Posterior vena cava (tissue), 2 donors: ENCODE measurements at places on chromosomes 1 and 21. TPM values are rescaled to one million over a fixed set of nuclear protein-coding genes. Genes with fewer than 3 reads are reported as not detected.
A peak's percentile ranks its signal among the peaks of the same experiment; 100 is the strongest.

The SNRPE gene
- 72.3 TPM for total RNA-seq

The SH3D21 gene
- 2.8 TPM for total RNA-seq

GRCh38 chr1:69523032-69523431 is 44.7 kb upstream of the LRRC7 start:
- no peak for DNase-seq

The KCNE1 gene
- total RNA-seq = 3.9 TPM

GRCh38 chr1:220892997-220893700 is 13.9 kb downstream of the HLX start:
- DNase-seq = no peak

DNA sequence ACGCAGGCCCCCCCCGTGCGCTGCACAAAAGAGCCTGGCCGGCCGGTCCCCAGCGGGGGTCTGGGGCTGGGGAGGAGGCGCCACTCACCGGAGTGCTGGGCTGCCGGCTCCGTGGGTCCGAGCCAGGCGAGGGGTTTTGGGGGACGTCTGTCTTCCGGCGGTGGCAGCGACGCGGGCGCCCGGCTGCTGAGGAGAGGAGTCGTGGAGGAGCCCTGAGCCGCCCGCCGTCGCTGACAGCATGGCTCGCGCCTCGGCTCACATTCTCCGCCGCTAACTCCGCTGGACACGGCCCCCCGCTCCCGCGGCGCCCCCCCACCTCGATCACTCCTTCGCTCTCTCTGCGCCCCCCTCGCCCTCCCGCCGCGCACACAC is 649 bp downstream of the AHDC1 start:
- DNase-seq = peak; percentile 90

The GPA33 gene
- total RNA-seq = not detected

DNA sequence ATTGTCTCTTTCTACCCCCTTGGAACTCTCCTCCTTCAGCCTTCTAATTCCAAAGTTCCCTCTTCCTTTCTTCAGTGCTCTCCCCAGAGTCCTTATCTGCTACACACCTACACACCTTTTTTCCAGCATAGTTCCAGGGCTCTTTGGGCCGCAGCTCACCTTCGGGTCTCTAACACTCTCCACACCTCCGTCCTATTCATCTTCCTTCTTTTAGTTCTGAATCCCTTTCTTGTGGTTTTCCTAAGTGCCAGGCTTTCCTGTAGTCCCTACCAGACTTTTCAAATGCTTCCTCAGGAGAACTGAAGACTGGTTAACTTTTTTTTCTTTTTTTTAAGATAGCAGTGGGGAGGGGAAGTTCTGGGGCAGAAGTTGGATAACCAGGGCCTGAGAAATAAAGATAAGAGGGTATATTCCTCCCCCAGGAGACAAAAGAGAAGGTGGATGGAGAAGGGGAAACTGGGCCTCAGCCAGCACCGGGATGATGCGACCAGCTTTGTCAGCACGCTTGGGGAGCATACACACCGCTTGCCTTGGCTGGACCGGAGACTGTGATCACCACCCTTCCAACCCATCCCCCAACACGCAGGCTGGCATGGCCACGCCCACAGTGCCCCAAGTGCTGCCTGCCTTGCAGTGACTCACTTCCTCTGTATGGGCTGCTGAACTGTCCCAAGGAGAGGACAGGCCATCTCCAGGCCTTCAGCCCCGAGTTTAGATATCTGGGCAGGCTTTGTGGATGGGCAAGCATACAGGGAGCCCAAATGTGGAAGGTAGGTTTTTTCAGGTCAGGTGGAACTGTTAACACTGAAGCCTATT is 2.5 kb upstream of the CERS2 start:
- peak; percentile 93 for DNase-seq

DNA sequence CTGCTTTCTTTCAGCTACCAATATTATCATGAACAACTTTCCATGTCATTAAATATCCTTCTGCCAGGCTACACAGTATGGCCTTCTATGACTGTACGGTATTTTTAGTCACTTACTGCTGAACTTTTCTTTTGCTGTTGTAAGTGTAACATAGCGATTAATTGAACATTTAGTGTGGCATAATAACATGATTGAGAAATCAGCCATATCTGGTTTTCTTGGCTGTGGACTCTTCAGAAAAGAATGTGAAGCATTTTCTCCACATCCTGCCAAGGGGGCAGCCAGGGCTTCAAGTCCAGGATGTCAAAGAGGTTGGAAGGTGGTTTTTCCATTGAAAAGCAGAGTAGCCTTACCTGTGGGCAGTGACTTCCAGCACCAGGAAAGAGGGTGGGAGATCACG is 8.8 kb upstream of the AHCYL1 start:
- no peak for DNase-seq

The SPRR5 gene
- total RNA-seq = not detected

- DNase-seq = no peak
These were observed 66.8 kb upstream of the BACH1 start for GRCh38 chr21:29231756-29232529.

GRCh38 chr1:32997381-32997891 is 32.8 kb upstream of the RNF19B start:
- peak; percentile 63 for DNase-seq

DNA sequence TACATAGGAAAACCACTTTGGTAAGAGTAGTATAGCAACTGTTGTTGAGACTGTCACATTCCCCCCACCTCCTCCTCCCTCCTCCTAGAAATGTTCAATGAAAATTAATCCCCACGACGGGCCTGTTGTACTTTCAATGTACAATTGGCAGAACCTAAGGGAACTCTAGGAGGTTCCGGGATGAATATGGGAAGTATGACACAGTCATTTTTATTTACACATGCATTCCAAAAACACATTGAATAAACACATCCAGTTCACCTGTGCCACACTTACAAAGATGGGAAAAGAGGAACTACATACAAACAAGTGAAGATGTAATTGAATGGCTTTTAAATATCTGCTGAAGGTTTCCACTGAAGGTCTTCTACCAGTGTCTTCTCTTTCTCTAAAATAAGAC is 144.4 kb upstream of the NBPF11 start:
- DNase-seq = no peak
